Activated T-helper 17 cell treated with anti-CD3 and anti-CD28 coated beads, Interleukin-2, amount 50 U/mL, for 72 hours (primary cell): ENCODE measurements at places on chromosomes 13 and 19.

GRCh38 chr13:59363947-59364346 is 799.8 kb downstream of the DIAPH3 start:
- ATAC-seq = no peak

DNA sequence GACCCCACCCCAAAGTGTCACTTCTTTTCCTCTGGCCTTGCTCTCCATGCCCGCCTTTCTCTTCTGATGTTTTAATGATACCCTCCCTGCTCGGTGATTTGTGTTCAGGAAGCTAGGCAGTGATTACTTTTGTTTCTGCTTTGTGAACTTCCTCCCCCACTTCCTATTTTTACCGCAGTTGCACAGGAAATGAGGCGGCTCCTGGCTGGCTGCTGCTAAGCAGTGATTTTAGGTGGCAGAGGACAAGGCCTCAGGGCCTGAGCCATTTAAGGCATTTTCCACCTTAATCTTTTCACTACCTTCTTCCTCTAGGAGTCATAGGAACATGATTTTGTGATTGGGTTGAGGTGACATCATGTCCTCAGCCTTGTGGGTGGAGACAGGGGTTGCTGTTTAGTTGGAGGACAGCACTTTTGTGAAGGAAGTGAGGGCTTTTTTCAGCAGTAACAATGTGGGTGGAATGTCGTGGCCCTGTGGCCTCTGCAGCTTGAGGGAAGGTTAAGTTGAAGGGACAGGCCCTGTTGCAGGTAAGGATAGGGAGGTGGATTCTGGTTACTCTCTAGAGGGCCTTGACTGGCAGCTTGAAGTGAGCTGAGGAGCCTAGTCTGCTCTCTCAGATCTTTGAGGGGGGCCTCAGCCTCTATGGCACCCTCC is 15.7 kb downstream of the GARRE1 start:
- ATAC-seq = peak; percentile 95

DNA sequence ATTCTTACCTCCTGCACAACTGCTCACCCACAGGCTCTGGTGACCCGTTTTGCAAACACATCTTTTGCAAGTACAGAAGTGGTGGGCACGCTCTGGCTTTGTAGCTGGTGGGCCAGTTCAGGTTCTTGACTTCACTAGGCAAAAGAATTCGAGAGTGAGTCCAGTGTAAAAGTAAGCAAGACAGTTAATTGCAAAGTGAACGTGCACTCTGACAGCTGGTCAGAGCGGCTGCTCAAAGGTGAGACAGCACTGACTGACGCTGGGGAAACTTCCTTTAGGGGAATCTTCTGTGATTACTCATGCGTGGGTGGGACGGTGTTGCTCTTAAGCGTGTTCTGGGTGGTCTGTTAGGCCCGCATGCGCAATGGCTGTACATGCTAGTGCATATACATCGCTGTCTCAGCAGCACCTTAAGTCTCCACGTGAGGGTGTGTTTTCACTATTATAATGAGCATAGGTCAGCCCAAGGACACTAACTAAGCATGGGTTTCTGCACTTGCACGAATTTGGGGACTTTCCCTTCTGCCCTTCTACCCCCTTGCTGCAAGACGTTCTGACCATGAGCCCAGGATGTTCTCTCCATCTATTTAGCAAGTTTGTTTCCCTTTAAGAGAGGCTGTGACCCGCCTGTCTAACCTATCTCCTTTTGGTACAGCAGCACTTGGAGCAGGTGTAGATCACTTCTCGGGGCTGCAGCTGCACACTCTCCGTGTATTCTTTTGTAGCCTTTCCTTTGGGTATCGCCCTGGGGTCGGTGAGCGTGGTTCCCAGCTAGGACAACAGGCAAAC is 30.2 kb upstream of the CD33 start:
- peak; percentile 90 for ATAC-seq

DNA sequence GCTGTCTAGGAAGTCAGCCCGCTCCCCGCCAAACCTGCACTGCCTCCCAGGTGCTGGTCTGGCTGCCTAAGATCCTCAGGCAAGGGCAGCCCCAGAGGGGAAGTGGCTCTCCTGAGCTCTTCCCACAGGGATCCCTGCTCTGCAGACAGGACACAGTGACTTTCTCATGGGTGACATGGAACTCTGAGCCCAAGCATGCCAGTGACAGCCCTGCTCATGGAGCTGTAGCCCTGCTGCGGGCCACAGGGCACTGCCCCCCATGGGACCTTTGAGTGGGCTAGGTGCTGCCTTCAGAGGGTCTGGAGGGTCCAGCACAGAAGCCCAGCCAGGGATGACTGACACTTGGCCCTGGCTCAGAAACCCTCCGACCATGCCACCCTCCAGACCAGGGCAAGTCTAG is 109.1 kb downstream of the TUBA3C start:
- no peak for ATAC-seq

GRCh38 chr13:50867637-50867945 is 24.1 kb upstream of the DLEU7 start:
- no peak for ATAC-seq

GRCh38 chr13:38688674-38689073 is 1.8 kb downstream of the FREM2 start:
- ATAC-seq = no peak

GRCh38 chr13:40318366-40318765 is 348.1 kb downstream of the FOXO1 start:
- no peak for ATAC-seq

DNA sequence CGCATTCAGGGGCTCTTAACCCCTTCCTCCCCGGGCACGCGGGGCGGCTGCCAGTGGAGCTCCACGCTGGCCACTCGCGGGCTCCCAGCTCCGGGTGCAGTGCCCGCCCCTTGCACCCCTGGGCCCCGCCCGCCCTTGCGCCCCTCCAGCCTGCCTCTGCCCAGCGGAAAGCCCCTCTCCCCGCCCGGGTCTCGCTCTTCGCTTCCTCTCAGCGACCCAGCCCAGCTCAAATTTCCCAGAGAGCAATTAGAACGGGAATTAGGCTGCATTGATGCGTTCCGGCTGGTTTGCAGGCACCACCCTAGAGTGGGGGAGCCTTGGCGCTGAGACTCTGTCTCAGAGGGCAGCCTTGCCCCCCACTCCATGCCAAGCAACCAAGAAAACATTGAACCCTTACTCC is 1.8 kb upstream of the GSX1 start:
- no peak for ATAC-seq

GRCh38 chr19:38632476-38633213 is 13.7 kb downstream of the EIF3K start:
- ATAC-seq = no peak

DNA sequence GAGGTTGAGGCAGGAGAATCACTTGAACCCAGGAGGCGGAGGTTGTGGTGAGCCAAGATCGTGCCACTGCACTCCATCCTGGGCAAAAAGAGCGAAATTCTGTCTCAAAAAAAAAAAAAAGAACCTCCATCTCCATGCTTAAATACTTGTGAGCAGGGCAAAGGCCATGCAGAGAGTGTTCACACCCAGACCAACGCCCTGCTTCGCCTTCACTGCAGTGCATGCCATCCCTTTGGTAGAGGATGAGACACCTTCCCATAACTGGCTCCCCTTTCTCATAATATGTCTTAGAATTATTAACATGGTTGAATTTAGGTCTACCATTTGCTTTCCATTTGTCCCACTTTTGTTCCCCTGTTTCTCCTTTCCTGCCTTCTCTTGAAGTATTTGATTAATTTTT is 15.4 kb downstream of the BBC3 start:
- ATAC-seq = no peak

DNA sequence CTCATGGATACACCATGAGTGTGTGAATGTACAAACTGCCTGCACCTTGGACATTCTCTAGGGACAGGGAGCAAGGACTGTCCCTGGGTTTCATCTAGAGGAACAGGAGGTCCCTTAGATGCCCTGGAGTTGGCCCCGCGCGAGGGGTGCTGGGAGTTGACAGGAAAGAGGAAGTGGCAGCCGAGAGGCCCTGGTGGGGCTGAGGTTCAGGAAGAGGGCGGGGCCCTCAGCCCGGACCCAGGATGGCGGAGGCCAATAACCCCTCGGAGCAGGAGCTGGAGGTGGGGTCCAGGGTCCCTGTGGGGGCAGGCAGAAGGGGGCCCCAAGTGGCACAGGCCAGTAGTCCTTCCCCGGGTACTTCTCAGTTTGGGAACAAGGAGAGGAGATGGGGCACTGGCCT is 6.9 kb downstream of the PKN1 start:
- ATAC-seq = peak; percentile 99

DNA sequence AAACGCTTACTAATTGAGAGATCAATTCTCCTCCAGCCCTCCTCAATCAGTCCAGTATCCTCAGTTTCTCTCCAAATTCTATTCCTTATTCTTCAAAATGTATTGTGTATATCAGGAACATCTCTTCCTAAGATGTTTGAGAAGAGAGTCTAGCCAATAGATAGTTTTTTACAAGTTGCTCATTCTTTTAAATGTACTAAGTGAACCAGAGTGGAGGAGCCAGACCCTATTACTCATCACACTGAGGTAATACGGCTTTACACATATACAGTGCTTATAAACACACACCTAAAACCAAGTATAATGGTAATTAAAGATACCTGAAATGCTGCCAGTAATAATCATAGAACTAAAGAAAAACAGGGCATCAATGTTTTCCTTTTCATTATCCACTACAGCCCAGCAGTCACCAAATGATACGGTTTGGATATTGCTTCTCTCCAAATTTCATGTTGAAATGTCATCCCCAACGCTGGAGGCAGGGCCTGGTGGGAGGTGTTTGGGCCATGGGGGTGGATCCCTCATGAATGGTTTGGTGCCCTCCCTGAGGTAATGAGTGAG is 45.2 kb upstream of the HMGB1 start:
- no peak for ATAC-seq

GRCh38 chr19:16381756-16382401 is 57.3 kb downstream of the KLF2 start:
- no peak for ATAC-seq

DNA sequence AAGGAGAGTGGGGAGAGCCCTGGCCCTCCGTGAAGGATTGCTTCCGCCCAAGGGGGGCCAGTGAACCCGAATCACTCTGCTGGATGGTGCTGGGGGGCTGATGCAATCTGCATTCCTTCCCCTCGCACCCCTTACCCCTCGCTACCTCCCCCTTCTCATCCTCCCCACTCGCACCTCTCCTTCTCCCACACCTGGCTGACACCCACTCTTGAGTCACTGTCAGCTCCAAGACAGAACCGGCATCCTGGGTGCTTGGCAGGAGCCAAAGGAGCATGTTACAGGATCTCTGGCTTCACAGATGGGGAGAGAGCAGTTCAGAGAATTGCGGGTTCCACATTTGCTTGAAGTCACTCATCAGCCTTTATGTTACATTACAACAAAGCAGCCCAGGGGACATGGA is 125.9 kb upstream of the GJB6 start:
- no peak for ATAC-seq

GRCh38 chr19:44882063-44882462 is 9.0 kb upstream of the TOMM40 start:
- ATAC-seq = no peak

- no peak for ATAC-seq
These were observed 499.5 kb upstream of the GPC6 start for GRCh38 chr13:92727118-92727517.

- peak; percentile 71 for ATAC-seq
These were observed 47.1 kb upstream of the MAP3K10 start for GRCh38 chr19:40144151-40144550.

DNA sequence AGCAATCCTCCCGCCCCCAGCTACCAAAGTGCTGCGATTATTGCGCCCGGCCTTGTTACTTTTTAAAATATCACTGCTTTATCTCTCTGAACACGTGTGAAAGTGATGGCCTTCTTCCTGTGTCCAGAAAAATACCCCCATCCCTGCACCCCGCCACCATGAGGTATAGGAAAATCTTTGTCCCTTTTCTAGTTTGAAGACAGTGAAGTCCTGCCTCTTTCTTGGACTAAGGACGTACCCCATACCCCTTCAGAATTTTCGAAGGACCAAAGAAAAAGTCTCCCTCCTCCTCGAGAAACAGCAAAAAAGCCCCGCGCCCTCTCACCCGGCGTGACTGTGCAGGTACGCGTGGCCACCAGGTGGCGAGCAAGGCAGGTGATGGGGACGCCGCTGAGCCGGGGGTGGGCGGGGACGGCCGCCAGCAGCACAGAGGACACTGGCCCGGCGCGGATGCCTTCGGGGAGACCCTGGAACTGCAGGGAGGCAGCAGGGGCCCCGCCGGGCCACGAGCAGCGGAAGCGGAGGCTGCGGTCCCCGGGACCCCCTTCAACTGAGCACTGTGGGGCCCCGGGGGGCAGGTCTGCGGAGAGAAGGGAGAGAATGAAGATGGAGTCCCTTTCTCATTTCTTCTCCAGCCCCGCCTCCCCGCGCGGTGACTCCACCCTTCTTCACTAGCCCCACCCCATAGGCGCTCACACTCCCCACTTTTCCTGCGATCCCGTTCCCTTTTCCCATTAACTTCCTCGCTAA is 3.2 kb downstream of the VSIG10L start:
- peak; percentile 76 for ATAC-seq

- ATAC-seq = no peak
These were observed 5.2 kb downstream of the MTUS2 start for GRCh38 chr13:28825379-28825778.

DNA sequence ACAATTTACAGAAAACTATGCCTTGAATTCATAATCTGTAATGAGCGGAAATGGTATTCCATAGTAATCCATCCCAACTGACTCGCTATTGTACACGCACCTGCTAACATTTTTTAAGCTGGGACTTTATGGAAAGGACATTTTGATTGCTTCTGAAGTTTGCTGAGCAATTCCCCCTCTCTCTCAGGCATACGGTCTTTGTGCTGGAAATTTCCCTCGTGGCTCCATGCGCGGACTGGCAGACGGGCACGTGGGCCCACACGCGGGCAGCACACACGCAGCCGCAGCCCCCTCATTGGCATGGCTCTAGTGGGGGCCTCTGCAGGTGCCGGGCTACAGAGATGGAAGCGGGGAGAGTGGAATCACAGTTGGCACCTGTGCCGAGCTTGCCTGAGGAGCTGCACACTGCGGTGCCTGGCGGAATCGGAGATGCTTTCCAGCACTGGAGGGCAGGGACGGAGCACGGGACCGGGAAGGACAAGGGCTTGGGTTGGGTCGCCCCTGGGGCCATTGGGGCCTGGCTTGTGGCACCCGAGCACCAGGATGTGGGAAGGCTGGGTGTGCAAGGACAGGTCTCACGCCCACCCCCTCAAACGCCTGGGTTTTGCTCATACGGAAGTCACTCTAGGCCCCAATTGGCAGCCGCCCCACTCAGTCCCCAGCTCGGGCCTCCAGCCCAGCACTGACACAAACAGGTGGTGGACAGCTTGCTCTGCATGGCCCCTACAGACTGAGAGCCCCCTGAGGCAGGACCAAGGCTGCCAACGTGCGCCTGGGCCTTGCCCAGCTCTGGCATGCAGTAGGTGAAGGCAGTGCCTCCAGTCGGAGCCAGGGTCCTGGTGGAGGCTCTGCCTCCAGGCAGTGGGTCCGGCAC is 30.2 kb upstream of the CCNE1 start:
- no peak for ATAC-seq

DNA sequence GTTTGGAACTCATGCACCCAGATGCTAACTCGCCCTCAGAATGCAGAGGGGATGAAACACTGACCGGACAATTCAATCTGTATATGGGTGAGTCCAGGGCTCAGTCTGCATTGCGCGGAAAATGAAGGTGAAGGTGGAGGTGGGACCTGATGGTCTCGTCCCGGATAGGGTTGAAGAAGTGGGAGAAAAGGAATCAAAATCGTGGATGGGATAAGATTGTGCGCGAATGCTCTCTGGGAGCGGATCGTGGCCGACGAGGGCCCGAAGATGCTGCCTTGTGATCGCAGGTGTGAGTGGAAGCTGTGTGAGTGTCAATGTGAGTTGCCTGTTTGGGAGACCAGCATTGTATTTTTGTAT is 594 bp upstream of the ZNF850 start:
- no peak for ATAC-seq
